ENCODE measurements at places on chromosomes 11 and 22.

DNA sequence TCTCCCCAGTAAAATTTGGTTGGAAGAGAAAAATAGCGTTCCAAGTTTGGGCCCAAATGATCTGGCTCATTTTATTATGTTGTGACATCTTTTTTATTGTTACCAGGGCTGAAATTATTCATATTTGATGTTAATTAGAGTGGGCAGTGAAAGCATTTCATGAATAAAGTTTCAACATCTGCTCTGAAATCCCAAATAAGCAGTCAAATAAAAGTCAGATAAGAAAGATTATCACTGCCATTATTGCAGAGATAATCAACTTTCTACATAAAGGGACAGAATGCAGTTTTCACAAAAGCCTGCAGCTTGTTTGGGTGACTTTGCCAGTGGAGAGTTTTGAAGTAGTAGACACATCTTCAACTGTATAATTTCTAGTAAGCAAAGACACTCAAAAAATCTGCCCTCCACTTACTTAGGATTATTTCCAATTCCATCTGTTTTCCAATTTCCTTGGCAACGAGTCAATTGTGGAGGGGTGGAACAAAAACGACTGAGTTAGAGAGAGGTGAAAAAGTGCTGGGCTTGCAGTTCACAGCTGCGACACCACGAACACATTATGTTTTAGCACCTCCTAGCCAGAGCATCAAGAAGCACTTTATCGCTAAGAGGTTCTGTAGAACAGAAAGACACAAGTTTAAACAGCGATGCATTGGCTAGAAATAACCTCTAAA is 9.0 kb downstream of the TECTA start:
- no peak for DNase-seq

DNA sequence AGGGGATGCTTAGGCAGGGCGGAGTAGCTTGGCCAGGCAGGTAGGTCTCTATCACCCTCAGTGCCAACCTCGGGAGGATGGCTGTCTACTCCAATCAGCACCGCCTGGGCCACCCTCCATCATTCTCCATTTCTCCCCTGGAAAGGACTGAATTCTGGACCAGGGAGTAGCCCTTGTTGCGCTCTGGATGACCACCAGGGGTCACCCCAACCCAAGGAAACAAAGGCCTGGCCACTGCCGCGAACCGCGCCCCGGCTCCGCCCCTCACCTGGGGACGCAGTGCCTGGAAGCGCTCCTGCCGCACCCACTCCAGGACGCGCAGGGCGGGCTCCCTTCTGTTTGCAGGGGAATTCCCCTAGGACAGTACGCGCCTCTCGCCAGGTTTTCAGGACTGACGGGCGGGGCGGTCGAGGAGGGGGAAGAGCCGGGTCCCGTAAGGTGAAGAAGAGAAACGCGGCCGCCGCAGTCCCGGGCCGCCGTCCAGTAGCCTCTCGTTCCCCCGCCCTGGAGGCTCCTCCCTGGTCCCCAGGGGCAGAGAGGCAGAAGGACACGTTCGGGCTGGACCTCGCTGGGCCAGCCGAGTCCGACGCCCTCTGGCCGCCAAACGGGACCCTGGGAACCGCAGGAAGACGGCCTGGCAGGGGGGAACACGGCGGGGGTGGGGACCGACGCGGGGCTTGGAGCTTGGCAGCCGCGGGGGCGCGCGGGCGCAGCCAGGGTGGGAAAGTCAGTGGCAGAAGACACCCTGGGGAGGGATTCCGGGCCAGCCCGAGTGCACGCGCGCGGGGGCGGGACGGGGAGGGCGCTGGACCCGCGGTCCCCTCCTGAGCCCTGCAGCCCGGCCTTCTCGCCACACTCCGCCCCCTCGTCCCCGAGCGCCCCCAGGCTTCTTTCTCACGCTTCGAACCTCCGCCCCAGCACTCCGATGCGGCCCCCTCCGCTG is 7.1 kb downstream of the SCN4B start:
- DNase-seq: peak; percentile 89

- DNase-seq: no peak
Measured at GRCh38 chr11:120130176-120130980, 7.5 kb downstream of the TRIM29 start.

GRCh38 chr11:44733877-44734276 is 7.1 kb downstream of the TSPAN18 start:
- no peak for DNase-seq

GRCh38 chr11:67347964-67348749 is 5.2 kb downstream of the POLD4 start:
- no peak for DNase-seq

- DNase-seq: no peak
Measured at GRCh38 chr22:23591846-23592245, 11.8 kb upstream of the IGLL1 start.

DNA sequence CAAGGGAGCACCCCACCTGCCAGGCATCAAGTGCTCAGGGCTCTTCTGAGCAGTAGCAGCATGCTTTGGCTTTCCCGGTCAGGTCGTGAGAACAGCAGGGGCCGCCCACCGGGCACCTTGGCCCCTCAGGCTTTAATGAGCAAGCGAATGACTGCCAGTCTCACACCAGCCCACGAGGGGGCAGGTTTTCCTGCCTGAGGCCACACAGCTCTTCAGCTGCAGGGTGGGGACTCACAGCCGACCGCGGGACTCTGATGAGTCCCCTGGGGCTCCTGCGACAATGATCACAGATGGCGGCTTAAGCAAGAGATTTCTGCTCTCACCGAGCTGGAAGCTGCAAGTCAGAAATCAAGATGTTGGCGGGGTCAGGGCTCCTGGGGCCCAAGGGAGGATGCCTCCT is 14.3 kb upstream of the FGF19 start:
- DNase-seq: no peak

DNA sequence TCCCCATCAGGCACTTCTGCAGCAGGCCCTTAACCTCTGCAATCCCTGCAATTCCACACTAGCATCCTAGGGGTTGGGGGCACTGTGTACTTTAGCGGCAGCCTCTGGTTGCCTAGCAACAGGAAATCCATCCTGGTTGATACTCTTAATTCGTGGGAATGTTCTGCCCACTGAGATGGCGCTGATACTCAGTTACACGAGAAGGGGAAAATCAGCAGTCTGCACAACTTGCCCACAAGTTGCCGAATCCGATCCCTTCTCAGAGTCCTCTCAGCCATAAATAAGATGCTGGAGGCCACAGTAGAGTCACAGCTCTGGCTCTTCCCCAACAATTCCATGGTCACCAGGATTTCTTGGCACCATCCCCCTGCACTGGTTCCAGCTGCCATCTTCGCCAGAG is 57.6 kb upstream of the CRYBB3 start:
- no peak for DNase-seq

- no peak for DNase-seq
Measured at GRCh38 chr11:120181376-120181975, 29.4 kb upstream of the OAF start.

- DNase-seq: no peak
Measured at GRCh38 chr11:18005376-18006129, 7.3 kb downstream of the SERGEF start.

DNA sequence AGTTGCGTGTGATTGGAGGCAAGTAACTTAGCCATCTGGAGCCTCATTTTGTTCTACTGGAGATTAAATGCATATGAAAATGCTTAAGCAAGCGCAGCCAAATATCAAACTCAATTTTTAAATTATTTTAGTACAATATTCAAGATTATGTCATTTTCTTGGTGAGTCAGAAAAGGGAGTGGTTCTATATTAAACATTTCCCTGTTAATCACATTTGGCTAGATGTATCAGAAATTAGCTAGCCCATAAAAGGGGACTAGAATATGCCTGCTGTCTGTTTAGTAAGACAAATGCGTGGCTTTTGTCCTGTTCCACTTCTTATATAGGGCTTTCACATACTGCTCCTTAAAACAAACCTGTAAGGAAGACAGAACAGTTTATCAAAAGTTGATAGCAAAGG is 35.0 kb upstream of the BMAL1 start:
- no peak for DNase-seq

- no peak for DNase-seq
Measured at GRCh38 chr11:13897646-13898276, 64.8 kb upstream of the SPON1 start.

GRCh38 chr22:30325065-30325720 is 1.5 kb downstream of the TBC1D10A start:
- no peak for DNase-seq

DNA sequence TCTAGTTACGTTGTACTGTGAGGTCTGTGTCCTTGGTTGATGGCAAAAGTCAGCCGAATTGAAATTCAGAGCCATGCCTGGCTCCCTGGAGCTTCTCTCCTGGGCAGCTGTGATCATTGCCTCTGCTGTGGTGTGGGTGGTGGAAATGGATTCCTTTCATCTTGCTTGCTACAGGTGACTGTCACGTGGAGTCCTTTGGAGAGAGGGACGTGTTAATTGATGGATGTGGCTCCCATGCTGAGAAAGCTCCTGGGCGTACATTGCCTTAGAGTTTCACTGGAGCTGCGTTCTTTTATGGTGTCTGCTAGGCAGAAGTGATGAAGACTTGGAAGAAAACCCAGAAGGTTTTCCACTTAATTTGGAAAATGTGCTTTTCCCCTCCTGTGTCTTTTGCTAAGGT is 41.9 kb upstream of the PPP6R3 start:
- no peak for DNase-seq

- no peak for DNase-seq
Measured at GRCh38 chr22:19632668-19633148, 81.6 kb upstream of the SEPTIN5 start.

GRCh38 chr11:79919350-79919749 is 478.5 kb upstream of the TENM4 start:
- no peak for DNase-seq

GRCh38 chr11:35632301-35632700 is 14.0 kb downstream of the FJX1 start:
- DNase-seq: no peak

- DNase-seq: no peak
Measured at GRCh38 chr11:123111465-123111864, 49.5 kb upstream of the HSPA8 start.

DNA sequence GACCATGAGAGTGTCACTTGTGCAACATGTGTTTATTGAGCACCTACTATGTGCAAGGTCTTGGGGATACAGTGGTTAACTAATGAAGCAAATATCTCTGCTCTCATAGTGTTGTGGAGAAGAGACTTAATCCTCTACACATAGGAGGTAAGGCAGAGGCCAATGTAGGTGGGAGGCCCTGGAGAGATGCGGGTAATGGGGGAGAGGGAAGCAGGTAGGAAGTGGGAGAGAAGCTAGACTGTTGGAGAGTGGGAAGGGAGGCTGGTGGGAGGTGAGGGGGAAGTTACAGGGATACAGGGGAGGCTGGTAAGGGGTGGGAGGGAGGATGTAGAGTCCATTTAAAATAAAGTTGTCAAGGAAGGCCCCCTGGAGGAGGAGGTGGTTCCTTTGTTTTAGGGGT is 240.0 kb downstream of the MIAT start:
- DNase-seq: no peak

DNA sequence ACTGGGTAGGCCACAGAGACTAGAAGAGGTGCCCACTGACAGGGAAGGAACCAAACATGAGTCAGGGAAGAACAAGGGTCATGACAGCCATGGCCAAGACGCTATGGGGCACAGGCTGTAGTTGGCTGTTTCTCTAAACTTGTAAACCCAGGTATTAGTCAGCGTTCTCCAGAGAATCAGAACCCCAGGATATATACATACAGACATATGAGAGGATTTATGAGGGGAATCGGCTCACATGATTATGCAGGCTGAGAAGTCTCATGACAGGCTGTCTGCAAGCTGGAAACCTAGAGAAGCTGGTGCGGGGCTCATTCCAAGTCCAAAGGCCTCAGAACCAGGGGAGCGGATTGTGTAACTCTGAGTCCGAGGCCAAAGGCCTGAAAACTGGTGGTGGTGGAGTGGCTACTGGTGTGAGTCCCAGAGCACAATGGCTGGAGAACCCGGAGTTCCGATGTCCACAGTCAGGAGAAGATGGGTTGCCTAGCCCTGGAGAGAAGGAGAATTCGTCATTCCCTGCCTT is 29.7 kb upstream of the CD81 start:
- no peak for DNase-seq

GRCh38 chr11:127943763-127944162 is 643.6 kb downstream of the ETS1 start:
- no peak for DNase-seq

DNA sequence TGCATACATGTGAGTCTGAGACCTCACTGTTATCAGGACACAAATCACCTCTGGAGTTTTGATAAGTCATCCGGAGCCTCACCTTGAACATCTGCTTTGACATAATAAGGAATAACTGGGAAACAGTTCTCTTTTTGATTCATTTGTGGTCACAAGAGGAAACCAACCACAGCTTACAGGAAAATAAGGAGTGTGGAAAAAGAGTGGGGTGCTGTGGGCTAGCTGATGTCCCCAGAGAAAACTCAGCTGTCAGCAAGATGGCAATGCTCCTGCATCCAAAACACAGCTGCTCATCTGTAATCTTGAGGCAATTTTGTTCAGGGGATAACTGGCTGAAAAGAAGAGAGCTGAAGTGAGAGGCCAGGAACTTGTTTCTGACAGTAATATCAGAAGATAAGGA is 416.4 kb upstream of the SYN3 start:
- DNase-seq: no peak

- no peak for DNase-seq
Measured at GRCh38 chr11:59918987-59919589, 19.1 kb upstream of the OOSP1 start.

DNA sequence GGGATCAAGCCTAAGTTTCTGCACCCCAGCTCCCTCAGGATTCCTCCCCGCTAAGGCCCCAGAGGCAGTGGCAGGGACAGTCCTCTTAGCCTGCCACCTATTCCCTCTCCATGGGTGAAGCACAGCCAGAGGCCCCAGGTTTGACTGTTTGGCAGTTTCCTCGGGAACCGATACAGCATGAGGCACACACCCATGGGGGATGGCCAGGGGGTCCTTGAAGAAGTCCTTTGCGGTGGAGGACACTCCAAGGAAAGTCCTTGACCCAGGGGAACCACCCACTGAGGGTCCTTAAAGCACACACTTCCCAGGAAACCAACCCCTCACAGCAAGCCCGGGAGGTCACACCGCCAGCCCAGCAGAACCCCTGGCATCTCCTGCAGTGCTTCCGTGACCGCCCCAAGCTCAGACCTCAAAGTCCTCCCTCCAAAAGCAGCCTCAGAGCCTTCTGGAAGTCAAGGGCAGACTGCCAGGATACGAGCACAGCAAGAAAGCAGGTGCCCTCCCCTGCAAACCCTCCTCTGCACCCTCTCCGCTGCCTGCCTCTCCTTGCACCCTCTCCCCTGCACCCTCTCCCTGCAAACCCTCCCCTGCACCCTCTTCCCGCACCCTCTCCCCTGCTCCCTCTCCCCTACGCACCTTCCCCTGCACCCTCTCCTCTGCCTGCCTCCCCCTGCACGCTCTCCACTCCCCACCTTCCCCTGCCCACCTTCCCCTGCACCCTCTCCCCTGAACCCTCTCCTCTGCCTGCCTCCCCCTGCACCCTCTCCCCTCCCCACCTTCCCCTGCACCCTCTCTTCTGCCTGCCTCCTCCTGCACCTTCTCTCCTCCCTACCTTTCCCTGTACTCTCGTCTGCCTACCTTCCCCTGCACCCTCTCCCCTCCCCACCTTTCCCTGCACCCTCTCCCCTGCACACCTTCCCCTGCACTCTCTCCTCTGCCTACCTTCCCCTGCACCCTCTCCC is 1.4 kb downstream of the SIGIRR start:
- DNase-seq: no peak

GRCh38 chr11:97860237-97860636 is 1160.5 kb upstream of the CNTN5 start:
- DNase-seq: no peak

GRCh38 chr11:11818529-11819121 is 23.1 kb upstream of the USP47 start:
- DNase-seq: no peak

GRCh38 chr22:22830193-22830592 is 57.4 kb upstream of the IGLL5 start:
- no peak for DNase-seq

GRCh38 chr11:102831489-102832440 is 11.6 kb downstream of the MMP3 start:
- no peak for DNase-seq

GRCh38 chr22:24580276-24580675 is 12.6 kb downstream of the LRRC75B start:
- no peak for DNase-seq
